ENCODE measurements at places on chromosomes 7 and 10.

DNA sequence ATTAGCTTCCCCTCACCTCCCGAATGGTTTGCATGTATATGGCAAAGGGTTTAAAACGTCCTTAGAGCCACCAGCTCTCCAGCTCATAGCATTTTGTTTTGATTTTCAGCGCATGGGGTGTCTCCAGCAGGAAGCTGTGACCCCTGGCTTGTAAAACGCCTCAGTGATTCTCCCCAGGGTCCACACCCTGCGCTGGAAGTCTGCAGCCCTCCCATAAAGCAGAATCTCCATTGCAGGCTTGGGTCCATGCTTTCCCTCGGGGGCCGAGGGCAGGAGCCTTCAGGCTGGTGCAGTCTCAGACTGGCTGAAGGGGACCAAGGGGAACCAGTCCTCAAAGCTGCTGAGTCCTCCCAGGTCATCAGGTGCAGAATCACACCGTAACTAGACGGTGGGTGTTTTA, 109.7 kb downstream of the VIPR2 start:
- no peak for DNase-seq

GRCh38 chr10:15461353-15462108, 90.4 kb upstream of the FAM171A1 start:
- no peak for DNase-seq

GRCh38 chr7:40733114-40733513, 598.3 kb downstream of the SUGCT start:
- no peak for DNase-seq

- no peak for DNase-seq
Observed at GRCh38 chr7:50502947-50503346, 52.8 kb upstream of the FIGNL1 start.

- DNase-seq: no peak
Observed at GRCh38 chr10:119691726-119692125, 34.1 kb upstream of the INPP5F start.

- no peak for DNase-seq
Observed at GRCh38 chr7:131550846-131551245, 5.6 kb downstream of the PODXL start.

DNA sequence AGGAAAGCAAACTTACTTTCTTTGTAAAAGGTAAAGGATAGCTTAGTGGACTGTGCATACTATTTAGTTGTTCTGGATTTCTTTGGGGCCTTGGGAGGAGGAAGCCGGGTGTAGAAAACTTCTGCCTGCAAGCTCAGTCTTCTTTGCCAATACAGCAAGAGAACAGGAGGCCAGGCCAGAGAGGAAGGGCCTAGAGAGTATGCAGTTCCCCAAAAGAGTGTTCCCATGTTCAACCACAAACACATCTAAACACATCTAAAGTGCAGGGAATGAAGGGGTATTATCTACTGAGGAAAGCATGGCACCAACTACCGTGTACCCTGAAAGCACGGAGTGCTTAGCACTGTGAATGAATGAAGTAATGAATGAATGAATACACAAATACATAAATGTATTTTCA, 11.0 kb downstream of the KIAA1217 start:
- no peak for DNase-seq

DNA sequence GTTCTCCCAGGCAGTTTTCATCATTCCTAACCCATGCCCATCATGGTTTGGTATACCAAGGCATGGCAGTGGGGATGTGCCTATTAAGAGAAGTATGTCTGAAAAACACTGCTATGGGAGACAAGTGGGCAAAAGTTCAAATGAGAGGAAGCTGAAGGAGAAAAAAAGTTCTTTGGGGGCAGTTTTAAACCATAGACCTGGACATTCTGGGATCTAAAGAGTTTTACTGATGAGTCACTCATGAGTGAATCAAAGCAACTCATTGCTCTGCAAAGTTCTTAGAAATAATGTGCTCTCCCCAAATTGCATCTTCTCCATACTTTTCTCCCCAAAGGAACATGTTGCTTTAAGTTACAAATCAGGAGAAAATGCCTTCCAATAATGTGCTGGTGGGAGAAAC, 256.9 kb upstream of the MTPN start:
- DNase-seq: no peak

GRCh38 chr10:98098247-98098646, 36.2 kb upstream of the R3HCC1L start:
- DNase-seq: no peak

DNA sequence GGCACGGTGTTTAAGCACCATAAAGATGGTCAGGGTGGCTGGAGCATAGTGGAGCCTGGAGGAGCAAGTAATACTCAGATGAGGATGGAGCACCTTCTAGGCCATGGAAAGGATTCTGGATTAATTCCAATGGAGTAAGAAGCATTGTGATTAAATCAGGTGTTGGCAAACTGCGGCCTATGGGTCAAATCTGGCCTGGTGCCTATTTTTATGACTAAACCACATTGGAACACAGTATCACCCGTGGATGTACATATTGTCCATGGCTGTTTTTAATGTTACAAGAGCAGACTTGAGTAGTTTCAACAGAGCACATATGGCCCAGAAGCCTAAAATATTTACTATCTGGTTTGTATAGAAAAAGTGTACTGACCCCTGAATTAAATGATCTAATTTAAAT, 49.9 kb upstream of the TMEM248 start:
- DNase-seq: no peak

GRCh38 chr10:114073395-114074186, 29.9 kb downstream of the ADRB1 start:
- peak; percentile 25 for DNase-seq

DNA sequence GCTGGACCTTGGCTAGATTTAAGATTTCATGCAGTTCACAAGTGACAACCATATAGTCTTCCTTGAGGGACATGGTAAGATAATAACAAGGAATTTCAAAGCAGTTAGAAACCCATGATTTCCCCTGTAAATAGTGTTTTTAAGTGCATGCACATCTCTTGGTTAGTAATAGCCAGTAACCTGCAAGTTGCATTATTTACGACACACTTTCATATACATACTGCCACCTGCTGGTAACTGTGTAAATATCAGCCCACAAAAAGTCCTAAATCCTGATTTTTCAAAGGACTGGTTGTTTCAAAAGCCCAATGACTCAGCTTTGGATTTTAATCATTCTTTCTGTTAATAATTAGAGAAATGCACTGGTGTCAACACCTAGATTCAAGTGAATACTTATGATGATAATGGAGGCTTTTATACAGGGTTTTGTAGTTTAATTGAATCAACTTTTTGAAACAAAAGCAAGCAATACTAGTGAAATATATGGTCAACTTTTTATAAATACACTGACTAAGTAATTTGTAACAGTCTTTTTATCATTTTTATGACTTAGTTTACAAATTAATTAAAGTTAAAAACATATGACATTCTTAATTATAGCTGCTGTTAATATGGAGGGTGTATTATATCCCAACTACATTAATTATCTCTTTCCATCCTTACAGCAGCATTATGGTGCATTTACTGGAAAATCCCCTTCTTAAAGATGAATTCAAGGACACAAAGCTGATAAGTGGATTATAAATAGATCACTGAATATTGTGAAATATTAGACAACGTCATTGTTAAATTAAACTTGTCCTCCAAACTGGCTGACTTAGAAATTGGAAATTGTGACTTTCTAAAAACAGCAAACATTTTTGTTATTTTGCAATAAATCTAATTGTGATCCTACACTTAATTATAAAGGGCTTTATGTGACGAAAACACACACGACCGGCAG, 367.7 kb upstream of the SEMA3D start:
- no peak for DNase-seq

DNA sequence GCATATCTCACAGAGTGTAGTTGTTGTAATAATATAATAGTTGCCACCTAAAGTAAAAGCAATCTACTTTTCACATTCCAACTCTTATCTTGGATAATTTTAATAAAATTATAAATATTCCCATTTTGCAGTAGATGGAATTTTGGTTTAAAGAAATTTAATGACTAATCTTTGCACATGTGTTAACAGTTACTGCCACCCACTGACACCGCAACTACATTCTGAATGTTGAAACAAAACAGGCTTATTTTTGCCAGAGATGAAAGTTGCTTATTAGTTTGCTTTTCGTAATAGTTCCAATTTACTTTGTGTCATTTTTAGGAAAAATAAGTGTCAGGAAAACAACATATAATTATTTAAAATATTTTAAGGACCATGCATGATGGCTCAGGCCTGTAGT, 557.5 kb upstream of the PCDH15 start:
- DNase-seq: no peak

DNA sequence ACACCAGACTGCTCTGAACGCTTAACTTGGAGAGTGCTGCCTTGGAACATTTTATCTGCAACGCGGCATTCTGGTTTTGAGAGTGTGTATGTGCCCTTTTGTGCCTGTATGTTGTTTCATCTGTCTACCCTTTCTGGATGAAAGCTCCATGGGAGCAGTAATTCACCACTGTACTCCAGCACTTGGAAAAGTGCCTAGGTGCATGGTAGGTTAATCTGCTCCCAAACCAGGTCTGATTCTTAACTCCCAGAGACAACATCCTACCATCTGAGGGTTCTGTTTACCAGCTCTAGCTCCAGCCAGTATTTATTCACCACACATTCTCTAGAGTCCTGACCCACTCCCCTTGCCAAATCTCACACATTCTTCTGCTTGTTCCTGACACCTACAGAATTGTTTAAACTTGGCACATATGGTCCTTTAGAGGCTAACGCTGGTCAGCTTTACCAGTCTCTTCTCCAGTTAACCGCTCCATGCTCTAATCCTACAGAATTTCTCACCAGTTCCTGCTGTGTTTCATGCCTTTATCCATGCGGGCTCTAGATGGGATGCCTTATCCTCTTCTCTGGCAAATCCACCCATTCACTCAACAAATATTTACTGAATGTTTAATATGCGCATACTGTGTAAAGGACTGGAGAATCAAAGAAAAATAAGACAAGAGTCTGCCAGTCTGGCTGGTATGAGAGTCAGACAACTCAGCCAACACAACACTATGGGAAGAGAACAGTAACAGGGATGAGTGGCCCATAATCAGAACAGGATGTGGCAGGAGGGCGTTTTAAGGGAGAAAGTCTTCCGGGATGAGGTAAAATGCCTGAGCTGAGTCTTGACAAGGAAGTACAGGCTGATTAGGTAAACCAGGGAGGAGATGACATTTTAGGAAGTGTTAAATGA, 46.3 kb downstream of the MTPN start:
- no peak for DNase-seq

- DNase-seq: no peak
Observed at GRCh38 chr10:409408-410040, 274.3 kb downstream of the ZMYND11 start.

GRCh38 chr7:97081521-97082300, 35.8 kb upstream of the SDHAF3 start:
- no peak for DNase-seq

DNA sequence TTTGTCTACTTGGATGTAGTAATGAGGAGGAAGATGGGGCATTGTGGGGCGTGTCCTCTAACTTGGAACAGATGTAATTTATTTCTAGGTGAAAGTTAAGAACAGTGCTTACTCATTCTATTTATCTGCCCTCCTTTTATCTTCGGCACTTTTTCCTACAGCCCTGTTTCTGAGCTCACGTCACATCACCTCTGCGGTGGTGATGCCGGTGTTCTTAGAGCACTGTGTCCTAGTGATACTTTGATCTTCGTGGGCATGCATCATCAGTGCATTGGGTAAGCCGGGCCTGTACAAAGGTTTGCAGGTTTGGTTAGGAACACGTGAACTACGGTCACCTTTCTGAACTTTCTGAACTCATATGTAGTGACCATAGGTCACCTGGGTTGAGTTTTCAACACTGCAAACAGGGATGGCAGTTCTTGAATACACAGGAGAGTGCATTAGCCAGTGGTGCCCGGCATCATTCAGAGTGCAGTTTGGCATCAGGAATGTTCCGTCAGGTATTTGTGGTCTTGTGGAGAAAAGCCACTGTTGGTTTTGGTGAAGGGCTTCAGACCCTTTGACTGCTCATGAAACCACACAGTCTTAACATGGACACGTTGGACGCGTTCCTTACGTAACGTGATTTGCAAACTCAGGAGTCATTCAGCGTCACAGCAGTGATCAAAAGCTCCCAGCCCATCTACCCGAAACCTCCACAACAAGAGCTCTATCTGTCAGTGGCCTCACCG, 5.6 kb downstream of the POR start:
- DNase-seq: no peak

DNA sequence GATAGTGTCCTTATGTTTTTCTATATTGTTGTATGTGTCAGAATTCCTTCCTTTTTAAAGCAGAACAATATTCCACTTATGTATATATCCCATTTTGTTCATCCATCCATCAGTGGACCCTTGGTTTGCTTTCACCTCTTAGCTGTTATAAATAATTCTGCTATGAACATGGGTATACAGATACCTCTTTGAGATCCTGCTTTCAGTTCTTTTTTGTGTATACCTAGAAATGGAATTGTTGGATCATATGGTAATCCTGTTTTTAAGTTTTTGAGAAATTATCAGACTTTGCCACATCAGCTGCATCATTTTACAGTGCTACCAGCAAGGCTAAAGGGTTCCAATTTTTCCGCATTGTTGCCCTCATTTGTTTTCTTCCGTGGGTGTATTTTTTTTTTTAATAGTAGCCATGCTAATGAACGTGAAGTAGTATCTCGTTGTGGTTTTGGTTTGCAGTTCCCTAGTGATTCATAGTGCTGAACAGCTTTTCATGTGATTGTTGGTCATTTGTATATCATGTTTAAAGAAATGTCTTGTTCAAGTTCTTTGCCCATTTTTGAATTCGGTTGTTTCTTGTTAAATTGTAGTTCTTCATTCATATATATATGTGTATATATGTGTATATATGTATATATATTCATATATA, 87.8 kb downstream of the LCOR start:
- DNase-seq: no peak

DNA sequence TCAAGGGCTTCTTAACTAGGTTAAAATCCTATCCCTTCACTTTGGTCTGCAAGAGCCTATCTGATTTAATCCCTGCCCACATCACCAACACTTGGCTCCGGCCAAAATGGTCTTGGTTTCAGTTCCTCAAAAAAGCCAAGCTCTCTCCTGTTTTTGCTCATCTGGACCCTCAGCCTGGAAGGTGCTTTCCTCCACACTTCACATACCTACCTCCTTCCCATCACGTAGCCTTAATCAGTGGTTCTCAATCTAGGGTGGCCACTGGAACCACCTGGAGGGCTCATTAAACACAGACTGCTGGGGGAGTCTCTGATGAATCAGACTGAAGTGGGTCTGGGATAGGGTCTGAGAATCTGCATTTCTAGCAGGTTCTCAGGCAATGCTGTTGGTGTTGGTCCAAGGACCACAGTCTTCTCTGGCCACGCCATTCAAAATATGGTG, 227.0 kb upstream of the AOAH start:
- no peak for DNase-seq
